ENCODE measurements at places on chromosomes 3 and 15.

DNA sequence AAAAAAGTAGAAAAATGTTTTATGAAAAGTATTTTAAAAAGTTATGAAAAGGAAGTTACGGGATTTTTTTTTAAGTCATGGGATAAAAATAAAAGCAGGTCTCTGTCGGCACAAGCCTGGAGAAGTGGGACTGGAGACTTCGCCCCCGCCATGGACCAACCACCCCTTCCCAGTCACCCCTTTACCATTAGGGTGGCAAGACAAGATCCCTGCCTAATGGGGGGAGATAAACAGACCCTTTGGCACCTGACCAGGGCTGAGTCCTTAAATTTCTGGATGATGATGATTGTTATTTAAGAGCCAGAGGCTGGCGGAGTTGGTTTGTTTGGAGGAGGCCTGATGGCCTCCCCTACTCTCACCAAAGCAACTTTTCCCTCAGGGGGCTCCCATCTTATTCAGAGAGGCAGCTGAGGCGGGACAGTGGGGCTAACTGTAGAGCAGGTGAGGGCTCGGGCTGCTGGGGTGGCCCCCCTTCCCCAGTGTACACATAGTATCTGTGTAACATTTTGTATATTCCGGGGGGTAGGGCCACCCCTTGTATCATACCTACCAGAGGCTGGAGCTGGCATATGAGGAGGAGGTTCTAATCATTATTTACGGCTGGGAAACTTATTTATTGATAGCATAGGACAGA lies 74.0 kb downstream of the ADAMTS7 start:
- DNase-seq: no peak

- DNase-seq: no peak
These were observed 19.8 kb upstream of the LOXL1 start for GRCh38 chr15:73906346-73907034.

- no peak for DNase-seq
These were observed 125.4 kb downstream of the FMN1 start for GRCh38 chr15:33069161-33069560.

- DNase-seq: no peak
These were observed 801.1 kb upstream of the LMCD1 start for GRCh38 chr3:7700539-7700938.

DNA sequence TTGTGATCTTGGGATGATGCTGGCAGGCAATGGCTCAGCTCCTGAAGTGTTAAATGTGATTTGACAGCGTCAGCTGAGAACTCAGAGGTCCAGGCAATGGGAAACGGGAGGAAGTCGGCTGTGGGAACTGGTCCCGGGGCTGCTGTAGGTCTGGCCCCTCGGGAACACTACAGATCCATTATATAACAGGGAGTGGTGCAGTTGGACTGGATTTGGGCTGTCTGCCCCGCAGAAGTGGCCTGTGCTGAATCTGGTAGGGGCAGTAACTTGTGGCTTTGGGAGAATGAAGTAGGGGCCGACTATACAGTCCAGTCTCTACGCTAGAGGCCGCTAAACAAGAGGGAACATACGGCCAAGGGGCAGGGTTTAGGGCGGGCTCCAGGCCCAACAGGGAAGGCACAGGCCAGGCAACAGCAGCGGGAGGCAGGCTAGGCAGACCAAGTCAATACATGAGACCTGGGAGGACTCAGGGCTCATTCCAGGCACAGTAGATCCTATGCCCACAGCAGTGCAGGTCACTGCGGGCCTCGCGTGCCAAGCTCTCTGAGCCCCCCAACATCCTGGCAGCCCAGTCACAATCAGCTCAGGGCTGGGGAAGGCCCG lies 20.3 kb upstream of the IL16 start:
- no peak for DNase-seq

- peak; percentile 88 for DNase-seq
These were observed 267.0 kb downstream of the CHL1 start for GRCh38 chr3:463252-464192.
